Upper lobe of right lung (tissue), 1 donor: ENCODE measurements at places on chromosomes 12 and 14. TPM values are rescaled to one million over a fixed set of nuclear protein-coding genes. Genes with fewer than 3 reads are reported as not detected.
A peak's percentile ranks its signal among the peaks of the same experiment; 100 is the strongest.

DNA sequence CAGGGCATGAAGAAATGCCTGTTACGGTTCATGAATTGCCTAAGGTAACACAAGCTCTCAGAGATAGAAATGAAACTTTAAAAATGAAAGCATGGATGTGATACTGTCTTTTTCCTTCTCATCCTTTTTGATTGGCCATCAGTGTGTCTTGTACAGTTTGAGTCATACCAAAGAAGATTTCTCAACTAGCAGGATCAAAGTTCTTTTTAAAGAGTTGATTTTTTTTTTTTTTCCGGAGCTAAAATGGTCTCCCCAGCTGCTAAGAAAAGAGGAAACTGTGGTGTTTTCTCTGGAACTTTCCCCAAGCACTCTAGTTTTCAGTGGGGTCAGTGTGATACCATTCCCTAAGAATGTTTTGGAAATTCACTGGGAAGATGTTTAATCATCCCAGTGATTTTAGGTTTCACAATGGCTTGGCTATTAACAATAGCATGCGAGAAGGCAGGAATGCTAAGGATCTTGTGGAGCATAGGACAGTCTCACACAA is 105.0 kb downstream of the ETNK1 start:
- peaks cover 11% of the 10 kb centered on the region for H3K4me1 ChIP-seq
- DNase-seq = no peak
- no peaks in the 10 kb centered on the region for H3K36me3 ChIP-seq
- no peak overlapping the region for H3K27ac ChIP-seq

DNA sequence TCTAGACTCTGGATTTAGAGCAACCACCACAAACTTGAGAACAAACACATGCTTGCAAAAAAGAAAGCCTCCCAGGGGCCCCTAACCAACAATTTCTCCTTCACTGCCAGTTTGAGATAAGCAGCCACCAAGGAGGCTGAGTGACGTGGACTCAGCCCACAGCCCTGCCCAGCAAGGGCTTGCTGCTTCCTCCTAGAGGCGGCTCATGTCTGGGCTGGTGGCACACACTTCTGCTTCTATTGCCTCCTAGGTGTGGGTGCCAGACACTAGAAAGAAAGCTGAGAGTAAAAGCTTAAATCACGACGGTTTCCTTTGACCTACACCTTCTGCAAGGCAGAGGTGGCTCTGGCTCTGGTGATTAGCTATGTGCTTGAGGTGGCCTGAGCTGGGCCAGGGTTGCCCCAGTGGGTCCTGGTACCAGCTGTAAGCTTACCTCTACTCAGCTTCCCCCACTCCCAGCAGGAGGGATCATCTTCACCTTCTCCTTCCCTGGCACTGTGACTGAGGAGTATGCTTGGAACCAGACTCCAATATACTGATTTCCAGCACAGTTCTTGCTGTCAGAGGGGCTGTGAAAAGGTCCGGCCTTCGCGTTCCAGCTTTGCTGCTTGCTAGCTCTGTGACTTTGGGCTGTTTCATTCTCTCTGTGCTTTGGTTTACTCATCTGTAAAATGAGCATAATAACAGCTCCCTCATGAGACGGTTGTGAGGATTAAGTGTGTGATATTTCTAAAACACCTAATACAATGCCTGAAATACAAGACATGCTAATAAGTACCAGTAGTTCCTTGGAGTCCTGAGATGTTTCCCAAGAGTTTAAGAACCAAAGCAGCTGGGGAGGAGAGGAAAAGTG is 89.7 kb upstream of the PARP11 start:
- peak; percentile 69 for DNase-seq
- no peaks in the 10 kb centered on the region for H3K4me1 ChIP-seq
- no peak overlapping the region for H3K27ac ChIP-seq
- no peak overlapping the region for H3K4me3 ChIP-seq
- H3K27me3 ChIP-seq = no peaks in the 10 kb centered on the region
- H3K36me3 ChIP-seq = no peaks in the 10 kb centered on the region

DNA sequence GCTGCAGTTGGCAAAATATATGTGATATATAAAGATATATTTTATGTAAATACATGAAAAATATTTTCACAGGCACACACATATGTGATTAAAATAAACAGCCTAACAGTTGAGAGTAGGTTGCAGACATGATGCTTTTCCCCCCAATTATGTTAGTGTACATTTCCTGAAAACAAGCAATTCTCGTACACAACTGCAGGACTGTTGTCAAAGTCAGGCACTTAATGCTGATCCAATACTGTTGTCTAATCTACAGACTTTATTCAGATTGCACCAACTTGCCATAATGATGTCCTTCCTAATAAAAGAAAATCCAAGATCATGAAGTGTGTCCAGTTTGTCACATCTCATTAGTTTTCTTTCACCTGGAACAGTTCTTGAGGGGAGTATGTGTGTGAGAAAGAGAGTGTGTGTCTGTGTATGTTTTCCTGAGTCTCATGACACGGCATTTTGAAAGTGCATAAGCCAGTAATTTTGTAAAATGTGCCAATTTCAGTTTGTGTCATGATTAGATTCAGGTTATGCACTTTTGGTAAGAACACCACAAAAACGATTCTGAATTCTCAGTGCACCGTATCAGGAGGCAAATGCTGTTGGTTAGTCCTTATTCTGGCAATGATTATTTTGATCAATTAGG is 16.5 kb upstream of the SEL1L start:
- DNase-seq = no peak
- H3K4me1 ChIP-seq = no peaks in the 10 kb centered on the region
- H3K27me3 ChIP-seq = no peaks in the 10 kb centered on the region

Gene SYNDIG1L
- total RNA-seq = 2.9 TPM

DNA sequence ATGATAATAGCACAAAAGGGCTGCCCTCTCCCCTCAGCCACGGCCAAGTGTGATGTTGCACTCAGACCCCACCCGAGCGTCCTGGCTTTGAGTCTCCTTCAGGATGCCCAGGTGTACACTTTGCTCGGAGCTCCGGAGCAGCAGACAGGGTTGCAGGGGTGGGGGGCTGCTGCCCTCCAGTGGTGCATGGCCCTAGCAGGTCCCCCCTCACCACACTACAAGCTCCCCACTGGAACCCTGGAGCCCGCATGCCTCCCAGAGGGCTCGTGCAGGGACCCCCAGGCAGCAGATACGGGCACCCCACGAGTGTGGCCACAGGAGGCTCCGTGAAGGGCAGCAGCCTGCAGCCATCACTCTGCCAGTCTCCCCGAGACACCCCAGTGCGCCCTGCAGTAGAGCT is 69.9 kb upstream of the C14orf180 start:
- no peak overlapping the region for H3K4me3 ChIP-seq
- DNase-seq = no peak
- no peaks in the 10 kb centered on the region for H3K36me3 ChIP-seq
- peaks cover 8% of the 10 kb centered on the region for H3K27me3 ChIP-seq
- H3K4me1 ChIP-seq = no peaks in the 10 kb centered on the region
- H3K27ac ChIP-seq = no peak overlapping the region
